ENCODE measurements at places on chromosomes 1 and 21. TPM values are rescaled to one million over a fixed set of nuclear protein-coding genes. Genes with fewer than 3 reads are reported as not detected.

LRRC40 gene
- total RNA-seq = 12.0 TPM

DNA sequence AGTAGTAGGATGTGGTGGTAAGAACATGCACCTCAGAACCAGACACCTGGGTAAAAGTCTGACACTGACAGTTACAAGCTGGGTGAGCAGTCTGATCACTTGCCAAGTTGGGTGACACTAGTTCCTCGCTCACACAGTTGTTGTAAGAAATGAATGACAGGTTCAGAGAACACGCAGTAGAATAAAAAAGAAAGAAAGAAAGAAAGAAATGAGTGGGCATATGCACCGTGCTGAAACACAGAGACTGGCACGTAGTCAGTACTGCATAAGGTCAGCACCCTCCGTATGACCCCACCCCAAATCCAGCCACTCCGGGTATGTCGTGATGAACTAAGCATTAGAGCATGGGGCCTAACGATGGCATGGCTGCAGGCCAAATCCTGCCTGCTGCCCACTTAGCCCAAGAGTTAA is 90.6 kb downstream of the GLUL start:
- DNase-seq = no peak
- H3K4me3 ChIP-seq = no peak overlapping the region
- no peak overlapping the region for H3K27ac ChIP-seq
- peaks cover 21% of the 10 kb centered on the region for H3K4me1 ChIP-seq

GRCh38 chr1:37162059-37162458 is 127.7 kb upstream of the GRIK3 start:
- no peak overlapping the region for H3K4me3 ChIP-seq
- H3K27me3 ChIP-seq = 0 out of 2 replicates have a peak, but pooled peaks cover 7% of the 10 kb centered on the region
- no peak for DNase-seq
- no peak overlapping the region for H3K27ac ChIP-seq
- no peaks in the 10 kb centered on the region for H3K4me1 ChIP-seq
- H3K36me3 ChIP-seq = no peaks in the 10 kb centered on the region

GRCh38 chr1:14323568-14324247 is 274.8 kb upstream of the KAZN start:
- H3K27ac ChIP-seq = no peak overlapping the region
- H3K4me1 ChIP-seq = no peaks in the 10 kb centered on the region
- no peak overlapping the region for H3K4me3 ChIP-seq
- DNase-seq = no peak
- H3K27me3 ChIP-seq = peaks cover 6% of the 10 kb centered on the region
- H3K36me3 ChIP-seq = no peaks in the 10 kb centered on the region

DNA sequence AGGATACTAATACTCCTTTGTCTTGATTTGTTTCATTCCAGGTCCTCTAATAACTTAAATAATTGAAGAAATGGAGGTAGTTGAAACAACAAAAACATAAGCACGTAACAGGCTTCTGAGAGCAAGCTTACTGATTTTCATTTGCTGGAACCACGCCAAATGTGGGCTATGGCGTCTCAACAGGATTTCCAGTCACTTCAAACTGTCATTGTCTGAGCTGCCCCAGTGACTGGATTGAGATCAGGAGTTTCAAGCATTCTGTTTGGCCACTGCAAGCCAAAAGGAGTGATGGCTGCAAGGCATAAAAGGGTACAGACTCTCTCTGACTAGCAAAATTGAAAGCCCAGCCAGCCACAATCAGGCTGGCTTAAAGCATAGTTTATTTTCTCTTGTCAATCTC is 289.9 kb downstream of the DPYD start:
- no peaks in the 10 kb centered on the region for H3K27me3 ChIP-seq
- no peak overlapping the region for H3K4me3 ChIP-seq
- no peaks in the 10 kb centered on the region for H3K36me3 ChIP-seq
- no peak overlapping the region for H3K27ac ChIP-seq

FMOD gene
- not detected for total RNA-seq

- no peak overlapping the region for H3K4me3 ChIP-seq
- no peak overlapping the region for H3K27ac ChIP-seq
- H3K36me3 ChIP-seq = no peaks in the 10 kb centered on the region
- no peaks in the 10 kb centered on the region for H3K27me3 ChIP-seq
These were observed 35.4 kb downstream of the GPR3 start for GRCh38 chr1:27427816-27428315.

DNA sequence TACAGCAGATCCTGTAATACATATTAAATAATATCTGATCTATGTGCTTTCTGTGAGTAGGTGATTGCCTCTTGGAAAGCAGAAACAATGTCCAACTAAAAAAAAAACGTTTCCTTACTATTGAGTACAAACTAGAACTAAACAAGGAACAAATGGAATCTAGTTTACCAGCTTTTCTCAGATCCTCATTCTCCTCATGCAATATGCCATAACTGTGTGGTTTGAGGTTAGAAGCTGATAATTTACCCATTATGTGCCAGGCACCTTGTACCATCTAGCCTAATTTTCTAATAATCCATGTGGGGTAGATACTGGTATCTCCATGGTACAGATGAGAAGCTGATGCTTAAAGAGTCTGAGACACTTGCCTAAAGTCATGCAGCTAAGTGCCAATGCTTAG is 154.7 kb downstream of the PTGER3 start:
- no peaks in the 10 kb centered on the region for H3K27me3 ChIP-seq
- no peaks in the 10 kb centered on the region for H3K4me1 ChIP-seq
- no peak for DNase-seq
- no peak overlapping the region for H3K4me3 ChIP-seq
- H3K36me3 ChIP-seq = no peaks in the 10 kb centered on the region
- H3K27ac ChIP-seq = no peak overlapping the region

DNA sequence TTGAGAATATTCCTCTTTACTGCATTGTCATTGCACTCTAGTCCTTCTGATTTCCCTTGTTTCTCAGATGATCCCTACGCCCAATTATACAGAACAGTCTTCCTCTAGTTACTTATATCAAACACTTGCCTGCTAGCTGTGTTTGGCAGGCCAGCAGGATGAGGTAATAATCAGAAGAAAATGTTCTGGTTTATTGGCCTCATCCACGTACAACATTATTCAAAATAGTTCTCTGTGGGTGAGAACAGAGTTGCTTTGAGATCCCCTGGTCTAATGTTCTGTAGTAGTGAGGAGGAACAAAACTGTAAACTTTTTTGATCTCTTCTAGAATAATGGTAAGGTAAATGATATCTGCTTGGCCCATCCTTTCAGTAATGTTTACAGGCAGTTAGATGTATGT is 22.3 kb upstream of the C1orf105 start:
- DNase-seq = no peak
- H3K4me3 ChIP-seq = no peak overlapping the region
- H3K36me3 ChIP-seq = no peaks in the 10 kb centered on the region
- no peak overlapping the region for H3K27ac ChIP-seq
- no peaks in the 10 kb centered on the region for H3K27me3 ChIP-seq
- no peaks in the 10 kb centered on the region for H3K4me1 ChIP-seq

DNA sequence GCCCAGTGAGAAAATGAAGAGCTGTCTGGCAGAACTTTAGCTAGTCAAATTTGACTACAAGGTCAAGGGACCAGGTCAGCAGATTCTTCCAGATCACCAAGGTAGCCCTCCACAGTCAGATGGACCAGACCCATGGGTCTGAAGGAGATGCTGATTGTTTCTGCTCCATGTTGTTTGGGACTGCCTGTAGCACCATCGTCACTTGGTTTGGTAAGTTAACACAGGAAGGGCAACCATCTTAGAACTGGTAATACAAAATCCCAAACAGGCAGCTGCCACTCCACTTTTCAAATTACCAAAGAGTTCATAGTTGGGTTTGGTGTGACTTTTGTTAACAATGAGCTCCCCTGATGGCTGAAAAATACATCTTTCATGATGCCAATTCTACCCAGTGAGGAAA is 9.0 kb downstream of the ITPKB start:
- H3K4me3 ChIP-seq = no peak overlapping the region
- no peak for DNase-seq
- no peaks in the 10 kb centered on the region for H3K27me3 ChIP-seq
- H3K27ac ChIP-seq = no peak overlapping the region
- peaks cover 7% of the 10 kb centered on the region for H3K4me1 ChIP-seq

TXNIP gene
- 95.7 TPM for total RNA-seq

CROCC gene
- total RNA-seq = 18.9 TPM

LAMC2 gene
- 105 TPM for total RNA-seq

ACKR1 gene
- not detected for total RNA-seq

DCST2 gene
- 4.4 TPM for total RNA-seq

- H3K4me3 ChIP-seq = no peak overlapping the region
- peaks cover 47% of the 10 kb centered on the region for H3K27me3 ChIP-seq
- no peak overlapping the region for H3K27ac ChIP-seq
- no peaks in the 10 kb centered on the region for H3K4me1 ChIP-seq
- no peaks in the 10 kb centered on the region for H3K36me3 ChIP-seq
These were observed 7.3 kb downstream of the KCNH1 start for GRCh38 chr1:211126622-211127021.

DNA sequence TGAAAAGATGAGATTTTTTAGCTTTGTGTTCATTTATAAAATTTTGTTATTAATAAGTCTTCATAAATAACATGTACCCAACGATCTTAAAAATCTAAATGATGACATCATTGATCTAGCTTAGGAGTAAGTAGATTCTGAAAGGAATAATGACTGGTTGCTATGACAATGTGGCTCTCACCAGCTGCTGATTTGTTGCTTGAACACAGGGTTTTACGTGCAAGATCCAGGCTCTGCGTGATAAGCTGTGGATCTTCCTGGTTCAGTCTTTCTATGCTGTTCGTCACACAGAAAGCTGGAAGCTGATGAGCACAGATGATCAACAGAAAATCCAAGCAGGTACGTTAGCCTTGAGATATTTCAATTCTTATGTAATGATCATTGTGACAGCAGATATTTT is 49.1 kb upstream of the C1orf146 start:
- no peak overlapping the region for H3K4me3 ChIP-seq
- no peaks in the 10 kb centered on the region for H3K4me1 ChIP-seq
- no peak overlapping the region for H3K27ac ChIP-seq

DNA sequence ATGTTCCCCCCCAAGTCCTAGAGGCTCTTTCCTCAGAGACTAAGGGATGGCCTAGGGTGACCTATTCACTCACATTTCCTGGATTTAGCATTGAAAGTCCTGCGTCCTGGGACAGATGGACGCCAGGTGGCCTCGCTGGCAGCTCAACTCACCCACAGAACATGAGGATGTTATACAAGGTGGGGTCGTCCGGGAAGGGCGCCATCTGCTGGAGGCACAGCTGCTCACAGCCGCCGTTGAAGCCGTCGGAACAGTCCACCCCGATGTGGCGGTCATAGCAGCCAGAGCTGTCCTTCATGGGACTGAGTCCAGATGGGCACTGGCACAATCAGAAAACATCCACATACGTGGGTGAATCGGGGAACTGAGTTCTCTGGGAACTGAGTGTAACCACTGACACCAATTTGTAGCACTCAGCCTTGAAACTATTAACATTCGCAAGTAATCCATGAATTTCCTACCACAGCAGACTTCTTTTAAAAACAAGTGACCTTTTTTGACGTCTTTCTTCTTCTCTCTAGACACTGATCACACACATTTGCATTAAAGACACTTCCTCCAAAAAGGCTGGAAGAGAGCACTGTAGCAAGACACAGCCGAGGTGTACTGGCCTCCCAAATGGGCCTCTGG is 215.4 kb downstream of the ASTN1 start:
- H3K4me3 ChIP-seq = no peak overlapping the region
- H3K27me3 ChIP-seq = no peaks in the 10 kb centered on the region
- no peaks in the 10 kb centered on the region for H3K4me1 ChIP-seq
- H3K27ac ChIP-seq = no peak overlapping the region

DNA sequence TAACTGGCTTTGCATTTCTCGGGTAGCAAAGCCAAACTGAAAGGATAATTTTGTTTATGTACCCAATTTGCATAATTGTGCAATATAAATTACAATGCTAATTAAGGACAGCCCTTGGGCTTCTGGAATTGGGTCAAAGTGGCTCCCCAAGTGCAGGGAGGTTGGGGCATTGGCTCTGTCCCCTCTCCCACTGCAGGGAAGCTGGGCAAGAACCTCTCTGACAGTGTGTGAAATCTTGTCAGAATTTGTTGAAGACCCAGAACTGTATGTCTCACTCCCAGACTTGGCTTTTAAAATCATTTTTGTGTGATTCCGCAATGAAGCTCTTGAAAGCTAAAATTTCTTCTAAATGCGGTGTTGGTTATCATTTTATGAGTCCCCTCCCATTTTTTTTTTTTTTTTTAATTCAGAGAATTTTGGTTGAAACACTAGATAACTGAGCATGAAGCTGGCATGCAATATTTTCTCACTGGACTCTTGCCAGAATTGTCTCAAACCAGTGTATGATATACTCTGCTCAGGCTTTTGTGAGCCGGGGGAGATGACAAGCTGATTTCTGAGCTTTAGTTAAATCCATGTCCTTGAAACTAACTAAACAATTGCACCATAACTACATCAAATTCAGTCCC is 878.9 kb upstream of the CXADR start:
- no peaks in the 10 kb centered on the region for H3K27me3 ChIP-seq
- no peaks in the 10 kb centered on the region for H3K4me1 ChIP-seq
- no peak for DNase-seq
- H3K4me3 ChIP-seq = no peak overlapping the region
- no peaks in the 10 kb centered on the region for H3K36me3 ChIP-seq
- H3K27ac ChIP-seq = no peak overlapping the region

DNA sequence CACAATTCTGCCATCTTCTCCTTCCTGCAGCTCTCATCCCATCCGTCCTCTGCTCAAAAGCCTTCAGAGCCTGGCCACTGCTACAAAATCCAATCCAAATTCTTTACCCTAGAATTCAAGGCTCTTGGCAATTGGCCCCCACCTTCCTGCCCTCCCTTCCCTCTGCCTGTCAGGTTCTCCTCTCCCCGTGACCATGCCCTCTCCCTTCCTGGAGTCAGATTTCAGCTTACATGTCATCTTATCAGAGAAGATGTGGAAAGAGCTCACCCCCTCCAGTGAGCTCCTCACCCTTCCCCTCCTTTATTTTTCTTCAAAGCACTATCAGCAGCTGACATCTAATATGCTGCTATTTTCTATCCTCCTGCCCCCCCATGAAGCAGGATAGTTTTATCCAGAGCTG is 86.9 kb downstream of the GRIK3 start:
- H3K4me3 ChIP-seq = no peak overlapping the region
- H3K27ac ChIP-seq = no peak overlapping the region
- H3K27me3 ChIP-seq = peaks cover 35% of the 10 kb centered on the region
- no peaks in the 10 kb centered on the region for H3K4me1 ChIP-seq
- H3K36me3 ChIP-seq = no peaks in the 10 kb centered on the region

- H3K4me3 ChIP-seq = no peak overlapping the region
- no peaks in the 10 kb centered on the region for H3K36me3 ChIP-seq
- no peak overlapping the region for H3K27ac ChIP-seq
- H3K27me3 ChIP-seq = no peaks in the 10 kb centered on the region
These were observed 8.0 kb downstream of the ECHDC2 start for GRCh38 chr1:52913537-52913936.

DNA sequence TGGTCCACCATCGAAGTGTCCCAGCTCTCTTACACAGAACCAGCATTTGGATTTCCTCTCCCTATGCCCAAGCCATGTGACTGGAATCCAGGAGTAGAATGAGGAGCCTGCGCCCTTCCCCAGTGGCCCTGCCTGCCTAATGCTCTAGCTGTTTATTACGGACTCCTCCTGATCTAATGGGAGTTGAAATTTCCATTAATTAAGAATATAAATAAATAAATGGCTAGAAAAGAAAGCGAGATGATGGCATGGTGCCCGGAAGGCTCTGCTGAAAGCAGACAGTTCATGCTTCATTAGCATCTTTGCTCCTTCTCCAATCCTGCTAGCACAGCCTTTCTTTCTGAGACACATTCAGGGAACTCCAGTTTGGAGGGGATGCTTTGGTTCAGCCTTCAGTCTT is 216.2 kb downstream of the SEC16B start:
- H3K27me3 ChIP-seq = no peaks in the 10 kb centered on the region
- H3K4me3 ChIP-seq = no peak overlapping the region
- no peak overlapping the region for H3K27ac ChIP-seq
